HS-5 (cell line): ENCODE measurements at places on chromosomes 2 and 18.

GRCh38 chr2:1831620-1832367 lies 87.5 kb upstream of the PXDN start:
- DNase-seq: no peak

DNA sequence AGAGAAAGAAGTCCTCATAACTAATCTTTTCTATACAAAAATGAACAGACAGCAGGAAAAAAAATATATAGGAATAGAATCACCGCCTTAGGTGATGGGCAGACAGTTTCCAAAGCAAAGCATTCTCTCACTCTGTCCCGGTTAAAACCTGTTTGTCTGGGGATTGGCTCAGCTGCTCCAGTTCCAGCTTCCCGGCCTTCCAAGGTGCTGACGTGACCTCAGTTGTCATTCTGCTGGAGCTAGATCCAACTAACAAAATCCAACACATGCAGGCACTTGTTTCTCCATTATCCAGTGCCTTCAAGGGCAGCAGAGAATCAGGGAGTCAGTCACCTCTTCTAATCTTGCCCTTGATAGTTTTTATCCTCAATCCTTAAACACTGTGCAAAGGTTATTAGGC lies 52.8 kb downstream of the IKZF2 start:
- no peak for DNase-seq

GRCh38 chr18:22032392-22032961 lies 136.9 kb upstream of the GATA6 start:
- DNase-seq: peak; percentile 97

- DNase-seq: peak; percentile 99
Measured at GRCh38 chr2:234981197-234982095, 29.6 kb downstream of the SH3BP4 start.

DNA sequence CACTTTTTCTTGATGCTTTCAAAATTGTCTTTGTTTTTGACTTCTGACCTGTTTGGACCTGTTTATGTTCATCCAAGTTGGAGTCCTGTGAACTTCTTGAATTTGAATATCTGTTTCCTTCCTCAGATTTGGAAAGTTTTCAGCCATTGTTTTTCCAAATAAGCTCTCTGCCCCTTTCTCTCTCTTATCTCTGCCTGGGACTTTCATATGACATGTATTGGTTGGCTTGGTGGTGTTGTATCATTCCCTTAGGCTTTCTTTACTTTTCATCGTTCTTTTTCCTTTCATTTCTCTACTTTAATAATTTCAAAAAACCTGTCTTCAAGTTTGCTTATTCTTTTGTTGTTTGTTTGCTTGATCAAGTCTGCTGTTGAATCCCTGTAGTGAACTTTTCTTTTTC lies 60.1 kb upstream of the LDLRAD4 start:
- DNase-seq: no peak

GRCh38 chr2:237860273-237860935 lies 981 bp downstream of the RAMP1 start:
- DNase-seq: no peak

DNA sequence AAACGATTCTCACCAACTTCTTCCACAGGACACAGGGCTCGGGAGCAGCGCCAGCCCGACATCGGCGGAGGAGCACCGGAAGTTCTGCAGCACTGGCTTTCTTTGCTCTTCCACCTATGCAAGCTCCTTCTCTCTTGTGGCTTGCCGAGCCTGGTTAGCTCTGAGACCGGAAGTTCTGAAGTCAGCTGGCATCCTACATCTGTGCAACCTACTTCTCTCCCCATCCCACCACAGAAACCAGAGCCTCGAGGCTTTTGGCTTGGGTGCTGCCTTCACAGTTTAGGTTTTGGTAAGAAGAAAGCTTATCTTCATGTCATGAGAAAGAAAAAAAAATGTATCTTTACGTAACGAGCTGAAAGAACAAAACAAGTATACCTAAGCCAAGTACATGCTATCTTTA lies 111.7 kb downstream of the ANKRD44 start:
- DNase-seq: no peak

DNA sequence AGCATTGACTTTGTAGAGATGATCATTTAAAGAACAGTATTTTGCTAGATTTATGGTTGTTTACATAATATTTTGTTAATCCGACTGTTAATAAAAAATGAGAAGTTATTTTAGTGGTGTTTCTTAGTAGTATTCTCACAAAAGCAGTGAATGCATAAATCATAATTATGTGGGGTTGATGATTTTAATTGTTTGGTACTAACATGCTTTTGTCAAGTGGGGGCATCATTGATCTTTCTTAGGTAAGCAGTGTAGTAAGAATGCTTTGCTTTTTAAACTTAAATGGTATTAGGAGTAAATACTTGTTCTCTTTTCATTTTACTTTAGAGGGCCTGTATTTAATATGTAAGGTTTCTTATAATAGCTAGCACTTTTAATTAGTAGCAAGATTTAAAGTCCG lies 109.2 kb upstream of the OTX1 start:
- no peak for DNase-seq

GRCh38 chr2:204551512-204551863 lies 6.2 kb downstream of the PARD3B start:
- no peak for DNase-seq

DNA sequence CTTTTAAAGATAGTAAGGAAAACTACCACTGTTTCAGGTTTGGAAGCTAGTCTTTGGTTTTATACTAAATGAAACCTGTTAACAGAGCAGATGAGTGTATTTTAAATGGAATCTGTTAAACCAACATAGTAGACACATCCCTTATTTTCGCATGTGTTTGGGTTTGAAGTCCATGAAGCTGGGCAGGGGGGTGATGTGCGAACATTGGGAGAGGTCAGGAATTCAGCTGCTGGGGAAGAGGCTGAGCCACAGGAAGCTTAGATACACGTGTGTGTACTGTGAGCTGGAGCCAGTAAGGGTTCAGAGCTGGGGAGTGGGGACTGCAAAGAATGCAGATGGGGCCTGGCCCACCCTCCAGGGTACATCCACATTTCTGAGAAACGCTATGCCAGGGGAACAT lies 176.9 kb downstream of the VAPA start:
- DNase-seq: no peak

- no peak for DNase-seq
Measured at GRCh38 chr2:366706-367105, 78.8 kb upstream of the ALKAL2 start.

DNA sequence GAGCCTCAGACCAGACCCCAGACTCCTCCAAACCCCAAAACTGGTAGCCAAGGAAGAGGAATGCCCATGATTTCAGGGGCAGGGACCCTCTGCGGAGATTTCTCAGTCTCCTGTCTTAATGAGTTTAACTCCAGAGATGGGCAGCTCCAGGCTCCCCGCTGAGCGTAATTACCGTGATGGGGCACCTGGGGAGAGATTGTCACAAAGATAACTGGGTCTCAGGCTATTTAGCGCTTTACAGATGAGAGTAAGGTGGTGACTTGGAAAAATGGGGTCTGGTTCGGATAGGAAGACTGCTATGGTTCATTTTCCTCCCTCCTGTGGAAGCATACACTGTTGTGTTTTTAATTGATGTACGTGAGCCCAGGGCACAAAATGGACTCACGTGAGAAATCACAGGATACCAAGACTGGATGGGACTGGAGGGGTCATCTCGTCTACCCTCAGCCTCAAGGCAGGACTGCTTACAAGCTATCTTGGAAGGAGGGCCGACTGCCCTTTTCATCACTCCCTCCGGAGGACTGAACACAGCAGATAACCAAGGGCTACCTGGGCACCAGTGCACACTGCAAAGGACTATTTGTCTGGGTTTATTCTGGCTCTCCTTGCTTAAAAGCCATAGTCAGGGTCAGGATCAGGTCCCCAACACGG lies 427.8 kb downstream of the ZNF521 start:
- no peak for DNase-seq
